Activated CD4-positive, alpha-beta T cell treated with anti-CD3 and anti-CD28 coated beads, Interleukin-2, amount 50 U/mL, for 1 hour (primary cell): ENCODE measurements at places on chromosomes 3 and 15.

GRCh38 chr15:70853973-70854665, at the start of gene LARP6:
TSS of gene LARP6 (minus strand) at chr15:70854157. CDS start at chr15:70854088, 69 bp downstream.
- peak; percentile 2 for DNase-seq

DNA sequence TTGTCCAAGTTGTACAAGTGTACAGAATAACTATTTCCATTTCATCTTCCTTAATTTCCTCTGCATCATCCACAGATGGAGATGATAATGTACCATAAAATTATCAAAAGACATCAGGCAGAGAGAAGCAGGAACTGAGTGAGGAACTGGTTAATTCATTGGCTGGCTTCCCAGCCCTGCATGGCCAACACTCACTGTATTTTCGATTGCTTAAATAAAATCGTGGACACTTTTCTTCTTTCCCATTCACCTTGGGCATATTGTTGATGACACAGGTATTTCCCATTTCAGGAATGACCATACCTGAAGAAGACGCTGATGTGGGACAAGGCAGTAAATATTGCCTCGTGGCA, 144.2 kb upstream of the ABHD17C start:
- no peak for DNase-seq

- no peak for DNase-seq
Measured at GRCh38 chr15:100918690-100919480, at the start of gene LRRK1. TSS of gene LRRK1 (plus strand) at chr15:100919357. CDS start at chr15:100924633, 5,276 bp downstream.

DNA sequence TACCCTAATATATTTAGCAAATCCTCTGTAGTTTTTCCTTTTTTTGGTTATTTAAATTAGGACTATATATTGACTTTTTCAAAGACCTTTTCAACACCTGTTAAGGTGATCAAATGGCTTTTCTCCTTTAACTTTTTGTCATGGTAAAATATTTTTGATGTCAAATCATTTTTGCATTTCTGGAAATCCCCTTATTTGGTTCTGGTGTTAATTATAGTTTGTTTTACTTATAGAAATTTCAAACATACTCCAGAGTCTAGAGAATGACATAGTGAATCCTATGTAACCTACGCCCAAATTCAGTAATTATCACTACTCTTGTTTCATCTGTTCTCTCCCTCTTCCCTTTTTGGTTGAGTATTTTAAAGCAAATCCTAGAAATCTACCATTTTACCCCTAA, 121.3 kb upstream of the TBL1XR1 start:
- DNase-seq: no peak

DNA sequence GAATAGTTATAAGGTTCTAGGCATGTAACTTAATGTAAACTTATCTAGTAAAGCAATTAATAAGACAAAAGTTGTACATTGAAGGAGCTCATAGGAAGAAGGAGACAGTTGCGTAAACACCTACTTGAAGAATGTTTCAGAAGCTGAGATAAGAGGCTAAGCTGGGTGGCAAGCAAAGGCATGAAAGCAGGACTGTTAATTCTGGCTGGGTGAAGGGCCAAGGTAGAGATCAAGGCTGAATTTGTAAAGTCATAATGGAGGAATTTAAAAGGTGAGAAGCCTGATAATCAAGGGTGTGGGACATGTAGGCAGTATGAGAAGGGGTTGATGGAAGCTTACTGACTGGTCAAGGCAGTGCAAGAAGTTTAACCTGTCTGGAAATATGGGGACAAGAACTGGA, 80.4 kb upstream of the TGFBR2 start:
- DNase-seq: no peak

DNA sequence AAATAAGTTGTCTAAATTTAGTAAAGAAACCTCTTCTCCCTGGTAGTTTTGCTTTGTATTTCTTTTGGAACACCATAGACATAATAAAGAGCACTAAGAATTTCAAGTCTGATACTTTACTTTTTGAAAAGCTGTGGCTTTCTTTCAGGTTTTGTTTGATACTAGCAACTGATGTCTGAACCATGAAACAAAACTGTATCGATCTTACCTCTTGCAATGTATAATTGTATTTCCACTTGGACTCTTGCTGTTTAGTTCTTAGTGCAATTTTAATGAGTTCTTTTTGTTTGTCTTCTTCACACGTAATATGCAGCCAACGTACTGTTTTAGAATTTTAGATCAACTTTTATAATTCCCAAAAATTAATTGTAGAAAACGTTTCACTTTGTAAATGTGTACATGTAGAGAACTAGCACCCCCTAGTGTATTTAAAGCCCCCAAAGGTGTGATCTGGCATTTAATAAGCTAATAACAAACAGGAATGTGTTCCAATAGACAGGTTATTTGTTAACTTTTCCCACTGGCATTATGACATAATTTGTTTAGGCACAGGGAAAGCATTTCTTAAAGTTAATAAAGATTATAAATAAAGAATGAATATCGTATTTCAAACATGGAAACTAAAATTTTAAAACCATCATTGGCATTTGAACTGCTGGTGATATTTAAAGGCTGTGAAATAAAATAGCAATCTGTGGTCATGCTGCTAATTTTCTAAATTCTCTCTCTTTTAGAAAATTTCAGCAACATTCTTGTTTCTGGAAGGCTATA, 289.1 kb upstream of the DNAJC19 start:
- no peak for DNase-seq

DNA sequence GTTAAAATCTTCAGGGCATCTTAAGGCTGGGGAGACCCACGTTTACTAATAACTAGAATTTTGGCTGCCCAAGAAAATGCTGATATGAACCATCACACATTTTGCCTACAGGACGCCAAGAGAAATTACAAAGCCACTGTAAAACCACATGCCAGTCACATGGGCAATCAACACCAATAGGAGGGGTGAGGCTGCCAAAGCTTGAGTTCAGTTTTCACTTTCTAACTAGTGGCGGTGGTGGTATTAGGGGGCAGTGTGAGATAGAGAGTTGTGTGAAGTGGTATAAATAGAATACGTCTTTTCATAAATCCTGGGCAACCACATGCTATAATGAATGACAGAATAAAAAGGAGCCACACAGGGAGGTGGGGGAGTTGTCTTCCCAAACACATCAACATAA, 147.3 kb downstream of the WNT5A start:
- no peak for DNase-seq

GRCh38 chr3:46092702-46093080, 65.4 kb upstream of the XCR1 start:
- no peak for DNase-seq

DNA sequence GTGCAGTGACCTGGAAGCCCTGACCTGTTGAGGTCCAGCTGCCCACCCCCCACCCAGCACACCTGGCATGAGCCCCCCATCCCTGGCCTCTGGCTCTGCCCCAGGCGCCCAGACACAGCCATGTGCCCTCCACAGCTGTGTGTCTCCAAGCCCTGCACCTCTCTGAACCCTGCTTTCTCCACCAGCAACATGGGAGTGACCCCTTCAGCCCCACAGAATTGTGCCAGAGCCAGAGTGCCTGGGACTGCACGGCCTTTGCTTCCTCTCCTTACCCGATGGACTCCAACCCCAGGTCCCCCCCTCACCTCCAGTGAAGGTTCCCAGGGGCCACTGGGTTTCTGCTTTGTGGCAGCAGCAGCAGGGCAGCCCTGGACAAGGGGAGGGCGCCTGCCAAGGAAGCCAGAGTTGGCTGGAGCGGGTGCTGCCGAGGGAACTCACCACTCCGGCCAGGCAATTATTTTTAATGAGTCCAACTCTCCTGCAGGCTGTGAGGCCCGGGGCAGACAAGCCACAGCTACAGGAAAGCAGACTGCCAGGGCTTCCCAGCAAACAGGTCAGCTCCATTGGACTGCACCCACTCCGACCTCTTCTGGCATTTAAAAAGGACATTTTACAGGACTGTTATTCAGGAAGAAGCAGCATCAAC, 24.1 kb downstream of the PRR20G start:
- no peak for DNase-seq

GRCh38 chr15:52441841-52442240, 86.8 kb downstream of the MYO5A start:
- no peak for DNase-seq

GRCh38 chr3:169674090-169674489, 10.6 kb upstream of the MECOM start:
- no peak for DNase-seq

DNA sequence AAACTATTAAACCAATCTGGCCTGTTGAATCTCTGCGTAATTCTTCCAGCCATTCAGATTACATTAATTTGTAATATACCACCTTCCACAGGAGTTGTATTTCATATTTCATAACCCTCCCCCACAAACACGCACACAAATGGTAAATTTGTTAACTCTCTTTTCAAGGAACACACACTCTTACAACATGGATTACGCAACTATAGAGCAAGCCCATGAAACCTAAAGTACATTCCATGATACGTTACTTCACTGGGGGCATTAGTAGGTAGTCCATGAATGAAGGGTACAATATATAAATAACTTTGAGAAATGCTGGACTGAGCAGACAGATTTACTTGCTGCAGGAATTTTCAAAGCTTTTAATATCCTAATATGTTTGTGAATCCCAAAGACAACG, 65.0 kb downstream of the TRIM69 start:
- DNase-seq: no peak

DNA sequence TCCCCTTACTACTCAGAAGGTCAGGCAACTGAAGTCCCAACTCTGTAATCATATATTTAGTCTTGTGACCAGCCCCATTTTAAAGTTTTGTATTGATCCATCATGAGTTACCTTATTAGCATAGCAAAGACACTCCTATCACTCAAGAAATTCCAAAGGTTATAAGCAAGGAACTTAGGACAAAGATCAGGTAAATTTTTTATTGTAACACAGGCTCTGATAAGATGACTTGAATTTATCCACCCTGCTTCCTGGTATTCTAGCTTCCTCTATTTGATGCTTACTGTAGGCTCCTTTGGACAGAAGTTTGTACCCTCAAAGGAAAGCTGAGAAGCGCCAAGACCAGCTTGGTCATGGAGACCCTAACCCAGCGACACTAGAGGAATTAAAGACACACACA, 8.2 kb upstream of the NDN start:
- no peak for DNase-seq

DNA sequence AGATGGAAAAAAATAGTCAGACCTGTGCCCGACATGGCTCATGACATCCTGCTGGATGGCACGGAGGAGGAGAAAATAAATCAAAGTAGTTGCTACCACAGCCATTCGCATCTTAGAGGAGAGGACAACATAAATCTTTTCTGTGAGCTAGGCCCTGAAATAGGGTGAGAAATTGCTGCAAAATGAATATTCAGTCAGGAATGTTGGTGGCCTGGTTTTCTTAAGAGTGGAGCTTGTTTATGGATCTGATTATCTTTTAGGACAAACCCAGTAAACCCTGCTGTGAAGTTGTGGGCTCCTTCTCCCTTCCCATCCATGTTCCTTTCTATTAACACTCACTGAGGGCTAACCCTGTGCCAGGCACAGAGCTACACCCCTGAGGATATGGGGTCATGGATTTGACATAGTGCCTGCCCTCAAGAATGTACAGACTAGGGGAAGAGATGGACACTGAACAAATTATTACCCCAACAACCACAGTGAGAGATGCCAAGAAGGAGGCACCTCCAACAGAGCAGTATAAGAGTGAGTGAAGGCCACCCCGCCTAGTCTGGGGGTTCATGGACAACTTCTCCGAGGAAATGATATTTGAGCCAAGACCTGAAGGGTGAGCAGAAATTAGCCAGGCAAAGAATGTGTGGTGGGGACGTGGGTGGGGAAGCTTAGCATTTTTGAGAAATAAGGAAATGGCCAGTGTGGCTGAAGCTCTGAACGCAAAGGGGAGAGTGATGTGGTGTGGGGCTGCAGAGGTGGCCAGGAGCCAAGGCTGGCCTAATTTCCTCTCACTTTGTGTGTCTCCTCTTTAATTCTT, 68.9 kb upstream of the ARL8B start:
- DNase-seq: no peak

DNA sequence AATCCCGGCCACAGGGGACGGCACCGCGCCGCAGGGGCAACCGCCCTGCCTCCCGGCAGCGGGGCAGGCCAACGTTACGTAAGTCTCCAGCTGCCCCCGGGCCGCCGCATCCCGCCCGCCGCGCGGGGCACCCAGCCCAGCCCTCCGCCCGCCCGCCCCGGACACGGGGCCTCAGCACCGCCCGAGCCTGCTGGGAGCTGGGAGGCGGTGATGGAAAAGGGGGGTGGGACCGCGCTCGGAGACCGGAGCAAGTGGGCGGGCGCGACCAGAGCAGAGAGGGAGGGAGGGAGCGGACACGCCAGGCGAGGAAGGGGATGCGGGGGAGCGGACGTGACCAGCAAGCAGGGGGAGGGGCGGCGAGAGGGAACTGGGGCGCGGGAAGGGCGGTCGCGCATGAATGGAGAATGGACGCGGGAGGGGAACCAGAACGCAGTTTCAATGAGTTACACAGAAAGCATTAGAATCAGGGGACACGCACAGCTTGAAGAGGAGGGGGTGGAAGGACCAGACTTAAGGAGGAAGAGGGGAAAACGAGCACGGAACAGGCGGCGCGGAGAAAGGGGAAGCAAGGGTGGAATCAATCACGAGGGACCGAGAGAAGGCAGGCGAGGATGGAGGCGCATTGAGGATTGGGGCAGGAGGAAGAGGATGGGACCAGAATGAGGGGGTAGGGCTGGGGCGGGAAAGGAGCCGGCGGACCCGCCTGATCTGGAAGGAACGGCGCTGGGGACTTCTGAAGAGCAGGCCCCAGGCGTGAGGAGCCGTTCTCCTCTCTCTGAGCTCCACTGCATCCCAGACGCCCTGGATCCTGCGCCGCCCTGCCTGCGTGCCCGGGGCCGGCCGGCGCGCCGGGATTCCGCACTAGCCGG, 559 bp downstream of the PKM start:
- peak; percentile 59 for DNase-seq

DNA sequence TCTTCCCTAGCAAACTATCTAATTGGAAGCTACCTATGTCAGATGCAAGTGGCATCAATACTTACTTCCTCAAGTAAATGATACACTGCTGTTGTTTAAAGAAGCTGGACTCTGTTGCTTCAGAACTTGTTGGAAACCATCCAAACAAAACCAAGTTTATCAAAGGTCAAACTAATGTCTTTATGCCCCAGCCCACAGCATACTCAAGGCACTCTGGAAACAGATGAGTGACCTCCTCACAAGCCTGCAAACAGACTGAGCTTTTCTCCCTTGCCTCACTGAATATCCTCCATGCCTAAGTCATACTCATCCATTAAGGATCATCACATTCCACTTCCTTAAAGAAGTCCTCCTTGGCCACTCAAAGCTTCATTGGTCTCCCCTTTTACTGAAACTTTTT, 107.4 kb upstream of the ACP3 start:
- DNase-seq: no peak

DNA sequence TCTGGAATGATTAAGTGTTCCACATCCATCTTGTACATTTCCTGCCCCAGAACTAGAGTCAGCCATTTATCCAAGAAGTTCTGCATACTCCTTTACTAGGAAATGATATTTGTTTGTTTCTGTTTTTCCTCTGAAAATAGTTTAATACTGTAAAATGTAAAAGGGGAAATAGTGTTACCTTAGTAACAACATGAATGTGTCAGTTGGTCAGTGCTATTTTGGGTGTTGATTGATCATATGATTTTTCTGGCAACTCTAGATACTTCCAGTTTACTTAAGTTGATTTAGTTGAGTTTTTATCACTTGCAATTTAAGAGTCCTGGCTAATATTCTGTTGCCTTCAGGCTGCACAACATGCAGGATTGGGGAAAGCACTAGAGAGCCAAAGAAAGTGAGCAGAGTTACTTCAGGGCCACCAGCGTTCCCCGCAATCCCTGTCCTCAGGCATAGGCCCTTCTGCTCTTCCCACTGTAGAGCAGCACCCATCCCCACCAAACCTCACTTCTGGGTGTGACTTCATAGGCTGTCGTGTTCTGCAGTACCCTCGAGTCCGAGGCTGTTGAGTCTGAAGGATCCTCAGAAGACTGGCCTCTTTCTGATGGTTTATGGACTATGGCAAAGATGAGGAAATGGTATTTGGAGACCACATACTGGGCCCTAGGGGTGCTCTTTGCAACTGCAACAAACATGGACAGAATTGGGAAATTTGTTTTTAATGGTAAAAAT, 69.0 kb downstream of the CHD2 start:
- no peak for DNase-seq
